Activated T-cell treated with anti-CD3 and anti-CD28 coated beads for 24 hours (primary cell): ENCODE measurements at places on chromosomes 6 and 20.

DNA sequence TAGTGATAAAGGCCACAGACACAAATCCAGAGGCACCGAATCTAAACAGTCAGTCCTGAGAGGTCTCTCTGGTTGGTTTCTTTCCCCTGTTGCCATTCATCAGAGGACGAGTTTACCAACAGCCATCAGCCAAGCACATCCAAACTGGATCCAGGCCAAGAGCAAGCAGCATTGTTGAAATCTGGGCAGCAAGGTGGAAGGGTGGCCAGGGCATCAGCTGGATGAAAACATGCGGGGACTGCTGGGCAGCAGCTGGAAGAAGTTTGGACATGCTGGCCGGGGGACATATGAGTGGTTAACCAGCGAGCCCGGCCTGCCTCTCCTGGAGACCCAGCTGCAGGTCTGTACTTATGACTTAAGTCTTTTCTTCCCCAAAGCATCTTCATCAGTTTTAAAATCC lies at the start of gene SMIM28:
Gene SMIM28 (plus strand): TSS at position 62 of the 400 bp plus-strand sequence. CDS start 168 bp downstream, at position 230.
- no peak for DNase-seq

GRCh38 chr6:52937908-52938307 lies 28.4 kb upstream of the GSTA3 start:
- DNase-seq = no peak

DNA sequence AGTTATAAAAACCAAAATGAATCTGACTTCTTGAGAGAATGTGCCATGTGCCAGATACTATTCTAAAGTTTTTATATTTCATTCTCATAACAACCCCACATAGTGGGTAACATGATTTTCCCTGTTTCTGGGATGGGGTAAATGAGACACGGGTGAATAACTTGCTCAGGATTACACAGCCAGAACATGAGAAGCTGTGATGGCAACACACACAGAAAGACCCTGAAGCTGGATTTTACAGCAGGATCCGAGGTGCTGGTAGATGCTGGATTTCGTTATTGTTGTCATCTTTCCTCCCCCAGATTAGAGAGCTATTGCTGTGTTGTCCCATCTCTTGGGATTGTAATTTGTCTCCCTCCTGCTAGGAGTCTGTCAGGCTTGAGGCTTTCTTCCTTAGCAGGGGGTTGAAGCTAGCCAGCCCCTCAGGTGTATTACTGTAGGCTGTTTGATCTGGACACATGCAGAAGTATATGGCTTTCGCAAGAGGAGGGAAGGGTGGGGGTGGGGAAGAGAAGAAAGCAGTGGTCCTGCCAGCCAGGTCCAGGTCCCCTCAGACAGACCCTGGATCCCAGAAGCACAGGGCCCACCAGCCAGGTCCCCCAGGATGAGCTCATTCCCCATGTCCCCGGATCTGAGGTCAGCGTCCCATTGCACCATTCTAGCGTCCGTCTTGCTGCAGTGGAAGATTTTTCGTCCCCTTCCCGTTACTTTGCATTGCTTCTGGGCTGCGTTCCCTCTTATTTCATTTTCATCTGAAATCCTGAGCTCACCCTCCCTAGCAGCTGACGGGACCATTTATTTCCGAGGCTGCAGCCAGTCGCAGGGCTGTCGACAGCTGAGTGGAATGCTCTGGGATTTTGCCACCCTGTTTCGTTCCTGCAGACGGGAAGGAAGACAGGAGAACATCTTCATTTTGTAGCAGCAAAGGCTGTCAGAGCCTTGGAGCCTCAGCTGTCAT lies 7.3 kb upstream of the KCNG1 start:
- DNase-seq = no peak

GRCh38 chr20:52405417-52405816 lies 213.8 kb upstream of the ZFP64 start:
- DNase-seq = no peak

GRCh38 chr6:111773501-111774345 lies 99.5 kb downstream of the FYN start:
- DNase-seq = no peak

DNA sequence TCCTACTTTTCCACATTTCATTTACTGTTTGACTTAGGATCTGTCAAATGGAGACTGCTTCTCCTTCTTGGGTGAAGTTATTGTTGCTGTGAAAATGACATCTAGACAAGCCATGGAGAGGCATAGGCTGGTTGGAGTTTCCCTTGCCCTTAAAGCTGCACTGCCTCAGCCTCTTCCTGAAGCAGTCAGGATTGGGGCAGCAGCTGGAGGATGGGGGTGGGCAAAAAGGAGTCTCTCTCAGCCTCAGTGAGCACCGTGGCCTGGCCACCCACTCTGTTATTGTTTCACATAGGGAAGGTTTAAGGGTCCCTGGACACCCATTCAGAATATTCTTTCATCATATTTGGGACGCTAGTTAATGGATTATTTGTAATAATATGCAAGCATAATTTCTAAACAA lies 7.7 kb upstream of the ZBTB24 start:
- no peak for DNase-seq

- DNase-seq = no peak
Measured at GRCh38 chr6:5785249-5785648, 221.5 kb downstream of the NRN1 start.

- DNase-seq = no peak
Measured at GRCh38 chr6:130677312-130677711, 149.9 kb upstream of the SMLR1 start.

DNA sequence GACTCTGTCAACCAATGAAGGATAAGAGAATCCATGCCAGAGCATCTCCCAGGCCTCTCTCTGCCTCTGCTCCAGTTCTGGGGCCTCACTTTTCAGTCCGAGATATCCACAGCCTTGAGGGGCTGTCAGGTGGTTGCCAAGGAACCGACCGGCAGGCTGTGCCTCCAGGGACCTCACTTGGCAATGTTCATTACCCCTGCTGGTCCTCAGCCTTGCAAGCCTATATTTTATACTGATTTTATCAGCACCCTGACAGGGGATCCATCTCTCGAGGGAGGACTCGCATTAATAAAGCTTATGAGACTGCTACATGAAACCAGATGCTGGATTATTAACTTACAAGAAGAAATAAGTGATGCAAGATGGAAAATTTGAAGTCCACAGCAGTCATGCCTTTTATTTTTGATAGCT lies 39.9 kb downstream of the TMC2 start:
- no peak for DNase-seq

DNA sequence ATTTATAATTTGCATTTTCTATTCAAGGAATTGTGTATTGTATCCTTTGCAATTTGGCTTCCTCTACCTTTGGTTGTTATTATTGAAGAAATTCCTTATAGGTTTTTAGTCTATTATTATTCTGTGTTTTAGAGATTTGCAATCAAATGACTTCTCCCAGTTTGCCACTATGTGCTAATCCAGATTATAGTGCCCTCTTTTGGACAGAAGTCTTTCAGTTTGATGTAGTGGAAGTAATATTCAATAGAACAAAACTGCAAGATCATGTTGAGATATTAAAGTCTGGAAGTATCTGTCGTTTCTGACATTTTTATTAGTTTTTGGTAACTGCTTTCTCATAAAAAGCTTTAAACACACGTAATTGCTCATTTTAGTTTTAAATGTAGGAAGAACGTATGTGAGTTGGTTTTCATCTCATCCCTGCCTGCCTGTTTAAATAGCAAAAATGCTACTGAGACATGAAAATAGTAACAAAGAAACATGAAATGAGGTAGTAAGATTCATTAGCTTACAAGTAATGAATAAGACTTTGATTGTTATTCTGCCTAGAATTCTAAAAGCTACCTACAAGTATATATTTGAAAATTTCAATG lies 72.8 kb downstream of the RTN4IP1 start:
- no peak for DNase-seq

DNA sequence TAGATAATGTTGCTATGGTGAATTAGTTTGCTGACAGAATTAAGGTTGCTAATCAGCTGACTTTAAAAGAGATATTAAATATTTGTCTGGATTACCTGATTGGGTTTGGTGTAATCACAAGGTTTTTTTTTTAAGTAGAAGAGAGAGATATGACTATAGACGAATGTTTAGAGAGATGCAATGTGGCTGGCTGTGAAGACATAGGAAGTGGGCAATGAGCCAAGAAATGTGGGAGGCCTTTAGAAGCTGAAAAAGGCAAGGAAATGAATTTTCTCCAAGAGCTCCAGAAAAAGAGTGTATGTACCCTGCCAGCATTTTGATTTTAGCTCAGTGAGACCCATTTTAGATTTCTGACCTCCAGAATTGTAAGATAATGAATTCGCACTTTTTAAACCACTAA lies 598.3 kb downstream of the PKHD1 start:
- DNase-seq = no peak

DNA sequence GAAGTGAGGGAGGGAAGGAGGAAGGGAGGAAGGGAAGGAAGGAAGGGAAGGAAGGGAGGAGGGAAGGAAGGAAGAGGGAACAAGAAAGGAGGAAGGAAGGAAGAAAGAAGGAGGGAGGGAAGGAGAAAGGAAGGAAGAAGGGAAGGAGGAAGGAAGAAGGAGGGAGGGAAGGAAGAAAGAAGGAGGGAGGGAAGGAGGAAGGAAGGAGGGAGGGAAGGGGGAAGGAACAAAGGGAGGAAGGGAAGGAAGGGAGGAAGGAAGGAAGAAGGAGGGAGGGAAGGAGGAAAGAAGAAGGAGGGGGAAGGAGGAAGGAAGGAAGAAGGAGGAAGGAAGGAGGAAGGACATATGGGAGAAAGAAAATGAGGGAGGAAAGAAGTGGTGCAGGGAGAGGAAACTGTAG lies 184.7 kb upstream of the PMEPA1 start:
- DNase-seq = no peak

DNA sequence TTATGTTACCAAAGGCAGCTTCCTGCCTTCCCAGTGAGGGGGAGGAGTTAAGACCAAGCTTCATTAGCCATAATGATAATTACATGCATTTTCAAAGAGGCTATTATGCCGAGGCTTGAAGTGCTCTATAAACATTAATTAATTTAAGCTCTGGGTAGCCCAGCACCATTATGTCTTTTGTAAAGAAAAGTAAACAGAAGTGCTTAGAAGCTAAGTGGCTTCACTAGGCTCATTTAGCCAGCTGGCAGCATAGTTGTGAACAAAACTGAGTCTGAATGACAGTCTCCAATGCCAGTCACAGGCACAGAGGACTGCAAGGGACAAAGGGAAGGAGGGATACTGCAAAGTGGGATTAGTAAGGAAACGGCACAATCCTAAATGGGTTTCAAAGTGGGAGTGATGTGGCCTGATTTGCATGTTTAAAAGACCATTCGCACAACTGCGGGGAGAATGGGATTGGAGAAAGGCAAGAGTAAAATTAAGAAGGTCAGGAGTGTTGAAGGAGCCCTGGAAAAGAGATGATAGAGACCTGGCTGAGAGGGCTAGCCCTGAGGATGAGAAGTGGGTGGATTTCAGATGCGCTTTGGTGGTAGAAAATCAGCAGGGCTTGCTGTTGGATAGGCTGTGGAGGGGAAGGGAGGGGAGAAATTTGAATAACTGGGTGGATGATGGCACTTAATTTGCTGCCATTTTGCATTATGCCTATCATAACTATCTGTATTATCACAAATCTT lies 20.1 kb upstream of the ISM1 start:
- no peak for DNase-seq
